ENCODE measurements at places on chromosomes 3 and 15.

DNA sequence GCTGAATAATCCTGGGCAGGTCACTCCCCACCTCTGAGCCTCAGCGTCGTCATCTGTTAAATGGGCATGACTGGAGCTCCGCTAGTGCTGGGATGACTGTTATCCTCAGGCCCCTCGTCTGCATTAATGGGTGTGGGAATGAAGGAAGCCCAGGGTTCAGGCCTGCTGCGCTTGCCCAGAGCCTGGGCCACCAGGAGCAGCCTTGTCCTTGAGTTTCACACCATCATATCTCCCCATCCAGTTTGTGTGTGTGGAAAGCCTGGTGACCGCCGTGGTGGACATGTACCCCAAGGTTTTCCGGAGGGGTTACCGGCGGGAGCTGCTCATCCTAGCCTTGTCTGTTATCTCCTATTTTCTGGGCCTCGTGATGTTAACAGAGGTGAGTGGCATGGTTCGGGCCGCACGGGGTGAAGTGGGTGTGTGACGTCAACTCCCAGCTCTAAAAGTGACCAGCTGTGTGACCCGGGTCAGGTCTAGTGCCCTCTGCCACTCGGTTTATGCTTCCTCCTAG lies 63.5 kb upstream of the SLC6A1 start:
- DNase-seq: no peak

DNA sequence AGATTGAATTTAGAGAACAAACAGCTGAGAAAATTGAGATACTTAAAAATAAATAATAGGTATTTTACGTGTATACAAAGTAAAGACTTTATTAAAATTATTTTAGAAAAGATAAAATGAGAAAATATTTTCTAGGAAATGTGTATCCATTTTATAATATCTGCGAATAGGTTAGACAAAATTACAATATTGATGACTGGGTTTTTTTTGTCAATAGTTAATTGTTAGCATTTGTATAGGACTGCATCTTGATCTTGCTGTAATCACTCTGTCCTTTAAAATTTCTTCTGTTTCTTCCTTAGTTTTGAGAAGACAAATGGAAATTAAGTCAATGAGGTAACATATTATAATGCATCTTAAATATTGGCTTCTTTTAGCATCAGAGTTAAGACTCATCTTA lies 50.3 kb downstream of the MEF2A start:
- no peak for DNase-seq

- DNase-seq: no peak
These were observed 62.9 kb upstream of the THSD4 start for GRCh38 chr15:71052356-71052755.

DNA sequence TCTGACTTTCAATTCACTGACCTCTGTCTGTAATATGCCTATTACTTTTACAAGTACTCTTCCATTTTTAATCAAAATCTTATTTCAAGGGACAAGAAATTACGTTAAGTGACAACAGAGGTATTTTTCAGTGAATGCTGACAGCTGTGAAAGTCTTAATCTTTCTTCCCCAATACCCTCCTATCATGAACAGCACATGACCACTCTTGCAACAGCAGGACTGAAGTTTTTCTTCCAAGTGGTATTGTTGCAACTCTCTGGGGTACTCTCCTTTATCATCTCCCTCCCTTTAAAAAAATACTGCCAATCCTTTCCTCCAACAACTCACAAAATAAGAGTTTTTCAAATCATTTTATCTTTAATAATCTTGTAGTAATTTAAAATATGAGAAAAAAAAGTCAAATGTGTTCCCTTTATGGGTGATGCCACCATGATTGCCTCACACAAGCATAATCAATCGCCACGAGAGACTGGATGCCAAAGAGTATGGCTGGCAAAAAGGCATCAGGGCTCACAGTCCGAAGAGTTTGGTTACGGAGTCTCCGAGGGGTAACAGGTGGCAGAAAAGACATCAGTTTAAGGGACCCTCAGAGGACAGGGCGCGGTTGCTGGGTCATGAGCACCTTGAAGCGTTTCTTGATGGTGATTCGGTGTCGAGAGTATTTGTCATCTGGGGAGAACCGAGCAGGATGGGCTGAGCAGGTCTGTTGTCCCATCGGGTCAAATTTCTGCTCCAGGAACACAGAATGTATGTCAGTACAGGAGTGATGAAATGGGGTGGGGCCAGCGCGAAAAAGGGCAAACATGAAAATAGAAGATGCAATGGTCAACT lies 1.3 kb downstream of the NOP10 start:
- no peak for DNase-seq

DNA sequence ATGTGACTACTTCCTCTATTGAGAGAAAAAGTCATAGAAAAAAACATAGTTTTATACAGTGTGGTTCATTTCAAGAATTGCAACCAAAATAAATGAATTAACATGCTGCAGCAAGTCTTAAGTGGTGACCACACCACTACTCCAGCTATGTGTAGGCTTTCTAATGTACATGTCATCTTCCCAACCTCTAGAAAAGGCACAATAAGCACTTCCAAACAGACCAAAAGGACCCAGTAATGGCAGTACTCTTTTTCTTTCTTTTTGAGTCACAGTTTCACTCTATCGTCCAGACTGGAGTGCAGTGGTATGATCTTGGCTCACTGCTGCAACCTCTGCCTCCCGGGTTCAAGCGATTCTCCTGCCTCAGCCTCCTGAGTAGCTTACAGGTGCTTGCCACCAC lies 219.3 kb upstream of the KBTBD8 start:
- DNase-seq: no peak

DNA sequence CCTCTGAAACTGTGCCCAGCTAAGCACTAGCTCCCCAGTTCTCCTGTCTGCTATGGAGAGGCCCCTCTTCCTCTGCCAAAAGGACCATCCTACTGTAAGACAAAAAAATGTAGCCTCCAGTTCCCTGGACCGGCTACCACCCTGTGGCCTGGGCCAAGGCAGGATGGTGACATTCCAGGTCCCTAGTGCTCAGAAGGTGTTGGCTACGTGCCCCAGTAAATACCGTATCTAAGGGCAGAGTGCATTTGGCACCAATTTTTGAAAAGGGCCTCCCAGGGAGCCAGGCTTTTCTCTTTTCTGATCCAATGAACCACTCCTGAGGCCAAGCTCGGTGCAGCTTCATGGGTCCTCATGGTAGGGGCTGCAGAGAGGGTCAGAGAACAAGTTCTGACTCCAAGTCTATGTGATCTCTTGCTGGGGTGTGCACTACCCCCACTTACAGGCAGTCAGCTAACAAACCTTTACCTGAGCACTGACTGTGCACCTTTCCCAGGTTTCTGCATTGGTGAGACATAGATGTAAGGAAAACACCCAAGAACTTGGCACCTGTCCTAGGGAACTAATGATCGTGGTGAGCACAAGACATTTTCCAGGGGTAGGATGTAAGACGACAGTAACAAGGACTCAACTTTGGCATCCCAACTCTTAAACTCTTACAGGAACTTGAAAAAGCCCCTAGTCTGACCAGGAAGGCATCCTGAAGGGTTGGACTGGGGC lies 32.6 kb downstream of the TLE3 start:
- DNase-seq: no peak

DNA sequence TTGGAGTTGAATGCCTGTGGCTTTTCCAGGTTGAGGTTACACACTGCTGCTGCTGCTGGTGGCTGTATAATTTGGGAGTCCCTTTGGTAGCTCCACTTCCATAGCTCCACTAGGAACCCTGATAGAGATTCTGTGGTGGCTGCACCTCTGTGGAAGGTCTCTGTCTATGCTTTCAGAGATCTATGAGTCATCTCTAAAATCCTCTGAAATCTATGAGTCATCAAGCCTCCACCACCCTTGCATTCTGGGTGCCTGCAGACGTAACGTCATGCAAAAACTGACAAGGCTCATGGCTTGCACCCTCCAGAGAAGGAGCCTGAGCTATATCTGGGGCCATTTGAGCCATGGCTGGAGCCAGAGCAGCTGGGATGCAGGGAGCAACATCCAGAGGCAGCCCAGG lies 1037.0 kb upstream of the CFAP20DC start:
- no peak for DNase-seq

- no peak for DNase-seq
These were observed 242.4 kb downstream of the KCNMB2 start for GRCh38 chr3:178778589-178778988.

GRCh38 chr3:119880966-119881365 lies 99.1 kb downstream of the NR1I2 start:
- DNase-seq: no peak

DNA sequence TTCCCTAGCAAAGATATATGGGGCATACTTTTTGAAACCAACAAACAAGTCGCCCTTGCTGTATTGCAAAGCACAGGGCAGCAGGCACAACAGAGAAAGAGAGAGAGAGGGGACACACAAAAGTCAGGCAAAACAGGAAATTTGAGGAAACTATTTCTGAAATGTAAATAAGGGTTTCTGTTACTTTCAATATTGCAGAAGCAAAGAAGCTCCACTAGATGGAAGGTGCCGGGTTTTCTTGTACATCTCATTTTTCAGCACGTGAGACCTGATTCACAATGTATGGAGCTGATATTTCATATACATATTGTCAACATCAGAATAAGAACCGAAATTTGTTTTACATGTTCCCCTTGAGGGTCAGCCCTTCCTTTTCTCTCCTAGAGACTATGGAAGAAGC lies 127.4 kb downstream of the FOXP1 start:
- DNase-seq: no peak

DNA sequence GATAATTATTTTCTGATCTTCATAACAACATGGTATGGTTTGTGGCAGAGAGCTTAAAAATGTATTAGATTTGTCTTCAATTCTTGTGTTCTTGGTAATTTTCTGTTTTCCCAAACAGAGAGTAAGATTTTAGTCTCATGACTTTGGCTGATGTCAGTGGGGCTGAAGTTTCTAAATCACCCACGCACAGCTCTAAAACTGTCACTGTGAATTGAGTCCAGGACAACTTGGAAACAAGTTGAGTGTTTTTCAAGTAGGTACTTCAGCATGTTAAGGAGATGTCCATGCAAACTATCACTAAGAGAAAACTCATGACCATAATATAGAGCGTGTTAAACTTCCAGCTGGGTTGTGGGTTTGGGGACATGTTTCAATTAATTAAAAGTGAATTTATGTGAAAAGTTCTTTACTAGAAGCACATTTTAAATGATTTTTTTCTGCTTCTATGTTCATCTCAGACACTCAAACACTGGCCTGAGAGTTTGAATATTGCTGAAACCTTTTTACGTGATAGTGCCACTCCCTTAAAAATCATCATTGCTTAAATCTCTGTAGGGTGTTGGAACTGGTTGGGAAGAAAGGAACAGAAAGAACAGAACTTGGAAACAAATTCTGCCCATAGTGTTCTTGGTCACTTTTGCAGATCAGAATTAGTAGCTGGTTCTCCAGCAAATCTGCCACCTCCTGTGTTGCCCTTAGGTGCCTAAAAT lies 89.8 kb downstream of the KLHL25 start:
- no peak for DNase-seq

- no peak for DNase-seq
These were observed 2.2 kb upstream of the SLC4A7 start for GRCh38 chr3:27486336-27486735.

GRCh38 chr3:145798007-145798406 lies 363.0 kb downstream of the PLOD2 start:
- no peak for DNase-seq

DNA sequence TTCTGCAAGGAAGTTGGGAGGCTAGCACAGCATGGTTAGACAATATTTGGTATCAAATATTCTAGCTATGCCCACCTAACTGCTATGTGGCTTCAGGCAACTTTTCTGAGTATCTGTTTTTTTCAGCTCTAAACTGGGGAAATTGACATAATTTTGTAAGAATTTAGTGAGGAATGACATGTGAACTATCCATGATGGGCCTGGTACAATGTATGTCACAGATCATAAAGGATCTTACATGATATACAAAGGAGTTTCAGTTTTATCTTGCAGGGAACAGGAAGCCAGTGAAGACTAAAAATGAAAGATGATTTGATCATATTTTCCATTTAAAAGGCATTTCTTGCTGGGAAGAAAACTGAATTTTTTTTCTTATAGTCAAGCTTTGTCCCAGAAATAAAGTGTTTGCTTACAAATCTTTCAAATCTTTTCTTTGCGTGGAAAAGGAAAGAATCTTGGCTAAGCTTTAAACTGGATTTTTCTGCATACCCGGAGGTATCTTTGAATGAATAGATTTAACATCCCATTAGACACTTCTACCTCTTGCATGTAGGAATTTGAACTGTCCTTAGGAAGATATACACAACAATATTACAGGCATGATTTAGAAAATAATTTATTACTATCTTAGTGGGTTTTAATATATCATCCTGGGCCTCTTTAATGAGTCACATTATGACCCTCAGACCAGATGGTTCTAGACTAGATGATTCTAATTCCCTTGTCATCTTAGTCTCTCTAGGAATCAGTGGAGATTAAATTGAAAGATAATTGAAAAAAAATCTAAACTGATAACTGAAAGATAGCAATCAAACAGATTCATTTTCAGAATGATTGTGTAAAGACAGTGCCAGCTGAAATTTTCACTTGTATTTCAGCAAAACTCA lies 436.0 kb upstream of the THBS1 start:
- no peak for DNase-seq

- no peak for DNase-seq
These were observed 43.7 kb upstream of the MAPKBP1 start for GRCh38 chr15:41730543-41730942.
